Activated CD4-positive, alpha-beta T cell treated with anti-CD3 and anti-CD28 coated beads for 36 hours (primary cell): ENCODE measurements at places on chromosomes 3 and 15.

- no peak for DNase-seq
Observed at GRCh38 chr3:176219970-176220369, 977.3 kb downstream of the TBL1XR1 start.

DNA sequence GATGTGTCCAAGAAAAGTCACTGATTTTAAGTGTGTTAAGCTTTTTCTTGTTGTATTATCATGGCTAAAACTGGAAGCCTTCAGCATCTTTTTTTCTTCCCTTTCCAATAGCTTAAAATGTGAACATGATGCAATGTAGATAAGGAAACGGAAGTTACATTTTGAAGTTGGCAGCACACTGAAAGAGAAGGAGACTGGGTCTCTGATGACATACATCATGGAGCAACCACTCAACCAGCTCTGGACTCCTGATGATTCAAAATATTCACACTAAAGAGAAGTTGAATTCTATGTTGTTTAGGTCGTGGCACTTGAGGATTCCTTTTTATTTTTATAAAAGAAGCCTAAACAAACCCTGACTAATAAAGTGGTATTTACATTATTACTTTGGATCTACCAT is 488.3 kb upstream of the ALCAM start:
- DNase-seq: no peak

GRCh38 chr3:156535162-156535627 is 19.7 kb downstream of the SSR3 start:
- DNase-seq: peak; percentile 58

DNA sequence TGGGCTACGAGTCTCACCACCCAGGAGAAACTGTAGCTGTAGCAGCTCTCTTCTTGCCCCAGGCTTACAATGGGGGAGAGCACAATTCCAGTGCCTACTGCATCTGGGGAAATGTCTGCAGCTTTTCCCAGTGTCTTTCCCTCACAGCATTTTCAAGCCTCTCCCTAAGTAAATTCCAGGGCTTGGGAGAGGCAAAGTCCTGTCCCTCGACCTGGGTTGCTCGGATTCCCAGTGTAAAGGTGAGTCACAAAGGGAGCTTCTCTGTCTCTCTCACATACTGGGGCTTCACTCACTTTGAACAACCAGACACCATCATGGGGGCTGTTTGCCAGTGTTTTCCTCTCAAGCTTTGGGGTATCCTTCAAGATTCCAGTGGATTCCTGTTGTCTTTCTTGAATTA is 689.4 kb upstream of the NAALADL2 start:
- no peak for DNase-seq

DNA sequence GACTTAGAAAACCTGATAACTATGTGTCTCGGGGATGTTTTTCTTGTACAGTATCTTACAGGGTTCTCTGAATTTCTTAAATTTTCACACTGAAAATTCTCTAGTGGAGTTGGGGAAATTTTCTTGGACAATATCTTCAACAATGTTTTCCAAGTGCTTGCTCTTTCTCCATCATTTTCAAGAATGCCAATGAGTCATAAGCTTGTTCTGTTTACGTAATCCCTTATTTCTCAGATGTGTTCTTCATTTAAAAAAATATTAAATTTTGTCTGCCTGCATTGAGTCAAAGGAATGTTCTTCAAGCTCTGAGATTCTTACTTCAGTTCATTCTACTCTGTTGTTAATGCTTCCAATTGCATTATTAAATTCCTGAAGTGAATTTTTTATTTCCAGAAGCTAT is 21.9 kb upstream of the PLSCR2 start:
- DNase-seq: no peak

DNA sequence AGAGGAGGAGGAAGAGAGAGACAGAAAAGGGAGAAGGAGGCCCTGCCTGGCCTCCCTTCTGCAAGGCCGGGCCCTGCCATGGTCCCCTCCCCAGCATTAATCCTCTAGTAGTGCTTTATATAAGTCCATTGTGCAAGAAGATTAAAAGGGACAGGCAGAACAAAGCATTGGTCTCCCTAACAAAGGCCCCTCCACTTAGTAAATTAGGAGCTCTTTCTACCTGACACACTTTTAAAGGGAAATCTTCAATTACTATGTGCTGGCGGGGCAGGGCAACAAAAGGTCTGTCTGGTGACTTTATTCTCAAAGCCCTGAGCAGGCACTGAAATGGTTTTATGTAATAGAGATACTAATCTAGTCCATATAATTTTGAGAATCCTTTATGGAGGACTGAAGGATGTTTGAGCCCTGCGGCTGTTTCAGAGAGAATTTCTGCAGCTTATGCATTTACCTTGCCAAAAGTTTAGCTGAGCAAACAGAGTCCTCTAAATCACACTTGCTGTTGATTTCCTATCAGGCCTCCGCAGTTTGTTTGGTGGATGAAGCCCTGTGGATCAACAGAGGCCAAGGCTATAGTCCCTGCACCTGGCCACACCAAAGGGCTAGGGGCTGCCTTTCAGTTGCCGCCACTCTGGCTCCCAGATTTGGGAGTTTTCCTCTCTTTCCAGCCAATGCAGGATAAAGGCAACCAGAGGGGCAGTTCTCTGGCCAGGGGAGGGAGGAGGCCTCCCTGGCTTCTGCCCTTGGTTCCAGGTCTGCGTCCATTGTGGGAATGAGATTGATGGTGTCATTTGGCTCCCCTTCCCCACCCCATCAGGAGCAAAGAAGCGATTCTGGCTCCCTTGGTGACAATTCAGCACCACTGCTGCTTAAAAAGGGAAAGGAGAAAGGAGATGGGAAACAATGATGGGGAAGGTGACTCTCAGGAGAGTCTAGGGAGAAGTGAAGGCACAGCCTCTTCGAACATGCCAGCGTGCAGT is 148.0 kb downstream of the MEGF11 start:
- no peak for DNase-seq

DNA sequence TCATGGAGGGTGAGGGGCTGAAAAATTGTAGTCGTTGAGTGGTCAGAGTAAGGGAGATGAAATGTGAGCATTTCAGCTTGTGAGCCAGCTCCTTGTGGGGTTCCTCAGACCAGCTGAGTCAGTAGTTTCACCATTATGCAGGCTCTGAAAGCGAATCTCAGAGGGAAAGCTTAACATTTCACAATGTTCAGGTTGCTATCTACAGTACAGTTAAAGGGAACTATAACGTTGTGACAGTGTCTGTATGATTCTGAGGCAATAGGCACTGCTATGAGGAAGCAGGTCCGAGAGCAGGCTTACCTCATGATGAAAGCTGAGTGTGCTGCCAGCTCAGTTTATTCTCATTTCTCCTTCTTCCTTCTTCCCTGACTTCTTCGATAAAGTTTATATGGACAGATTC is 469.6 kb downstream of the EDEM1 start:
- DNase-seq: no peak

- DNase-seq: no peak
Observed at GRCh38 chr3:187648177-187648576, 22.0 kb downstream of the SST start.

DNA sequence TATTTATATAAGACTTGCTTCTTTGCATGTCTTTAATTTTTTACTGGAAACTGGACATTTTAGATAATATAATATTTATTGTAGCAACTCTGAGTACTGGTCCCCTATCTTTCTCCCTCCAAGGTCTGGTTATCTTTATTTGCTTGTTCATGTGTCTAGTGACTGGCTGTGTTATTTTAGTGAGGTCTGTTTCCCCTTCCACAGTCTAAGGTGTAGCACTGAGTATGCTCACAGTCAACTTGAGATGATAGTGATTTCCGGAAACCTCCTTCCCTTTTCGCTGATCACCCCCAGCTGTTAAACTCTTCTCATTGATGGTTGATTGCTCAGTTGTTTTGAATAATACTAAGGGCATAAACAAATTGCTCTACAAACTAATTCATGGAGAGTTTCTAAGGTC is 37.0 kb downstream of the PCNP start:
- no peak for DNase-seq

DNA sequence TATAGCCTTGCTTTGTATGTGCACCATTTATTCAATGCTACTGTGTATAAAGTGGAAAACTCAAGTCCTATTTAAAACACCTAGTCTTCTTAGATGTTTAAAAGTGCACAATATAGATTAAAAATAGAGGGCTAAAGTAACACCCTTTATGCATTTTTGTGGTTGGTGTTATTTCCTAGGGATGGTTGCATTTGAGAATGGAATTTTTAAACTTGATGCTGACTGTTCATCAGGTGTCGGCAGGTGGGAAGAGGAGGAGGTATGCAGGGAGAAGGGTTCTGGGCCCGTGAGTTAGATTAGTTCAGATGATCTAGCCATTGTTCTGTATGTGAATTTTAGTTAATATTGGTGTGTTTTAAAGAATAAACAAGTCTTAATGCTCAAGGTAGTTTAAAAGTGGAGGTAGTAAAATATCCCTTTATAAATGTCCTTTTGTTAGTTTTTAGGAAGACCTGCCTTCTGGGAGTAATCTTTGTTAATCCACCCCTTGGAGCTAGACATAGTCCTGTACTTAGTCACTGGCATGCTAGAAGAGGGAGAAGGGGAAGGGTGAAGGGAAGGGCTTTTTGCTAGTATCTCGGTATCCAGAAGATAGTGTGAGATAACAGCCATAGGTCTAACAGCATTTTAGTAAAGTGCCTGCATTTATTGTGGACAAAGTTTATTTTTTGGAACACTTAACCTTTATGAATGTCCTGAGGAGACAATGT is 8.1 kb upstream of the SRPRB start:
- no peak for DNase-seq

DNA sequence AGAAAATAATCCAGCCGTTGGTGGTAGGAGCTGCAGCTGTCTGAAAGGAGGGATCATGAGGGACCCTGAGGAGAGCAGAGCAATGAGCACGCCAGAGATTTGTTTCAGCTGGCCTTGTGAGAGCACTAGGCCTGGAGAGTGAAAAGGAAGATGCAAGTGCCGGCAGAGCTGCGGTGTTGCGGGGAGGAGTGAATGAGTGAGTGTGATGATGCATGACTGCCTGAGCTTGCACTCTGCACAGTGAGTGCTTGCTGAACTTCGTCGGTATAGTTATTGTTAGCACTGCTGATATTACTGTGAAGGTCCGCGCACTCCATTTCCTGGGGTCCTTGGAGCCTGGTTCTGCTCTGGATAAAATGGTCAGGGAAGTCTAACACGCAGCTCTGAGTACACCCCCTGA is 23.2 kb downstream of the EIF1B start:
- DNase-seq: no peak

DNA sequence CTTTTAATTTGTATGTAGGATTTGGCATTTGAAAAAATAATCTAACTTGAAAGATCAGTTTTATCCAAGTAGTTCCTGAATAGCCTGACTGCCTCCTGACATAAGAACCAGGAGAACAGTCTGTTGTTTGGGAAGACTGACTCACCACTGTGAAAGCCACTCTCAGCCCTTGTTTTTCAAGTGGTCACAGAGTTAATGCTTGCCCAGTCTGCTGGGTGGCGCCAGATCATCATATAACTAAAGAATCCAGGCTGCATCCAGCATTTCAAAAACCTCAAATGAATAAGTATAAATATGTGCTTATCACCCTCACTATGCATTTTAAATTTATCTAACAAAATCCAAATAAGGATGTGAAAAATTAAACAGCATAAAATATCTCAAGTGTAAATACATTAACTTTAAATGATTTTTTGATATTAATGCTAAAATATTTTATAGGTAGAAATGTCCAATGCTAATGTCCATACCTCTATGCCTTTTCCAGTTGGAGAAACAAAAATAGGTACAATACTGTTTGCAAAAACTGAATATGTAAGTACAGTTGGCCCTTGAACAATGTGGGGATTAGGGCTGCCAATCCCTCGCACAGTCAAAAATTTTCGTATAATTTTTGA is 26.9 kb upstream of the ZBBX start:
- peak; percentile 28 for DNase-seq

- no peak for DNase-seq
Observed at GRCh38 chr3:23798876-23799275, 6.9 kb upstream of the UBE2E1 start.

- DNase-seq: no peak
Observed at GRCh38 chr15:47383102-47383501, 334.2 kb upstream of the SEMA6D start.

DNA sequence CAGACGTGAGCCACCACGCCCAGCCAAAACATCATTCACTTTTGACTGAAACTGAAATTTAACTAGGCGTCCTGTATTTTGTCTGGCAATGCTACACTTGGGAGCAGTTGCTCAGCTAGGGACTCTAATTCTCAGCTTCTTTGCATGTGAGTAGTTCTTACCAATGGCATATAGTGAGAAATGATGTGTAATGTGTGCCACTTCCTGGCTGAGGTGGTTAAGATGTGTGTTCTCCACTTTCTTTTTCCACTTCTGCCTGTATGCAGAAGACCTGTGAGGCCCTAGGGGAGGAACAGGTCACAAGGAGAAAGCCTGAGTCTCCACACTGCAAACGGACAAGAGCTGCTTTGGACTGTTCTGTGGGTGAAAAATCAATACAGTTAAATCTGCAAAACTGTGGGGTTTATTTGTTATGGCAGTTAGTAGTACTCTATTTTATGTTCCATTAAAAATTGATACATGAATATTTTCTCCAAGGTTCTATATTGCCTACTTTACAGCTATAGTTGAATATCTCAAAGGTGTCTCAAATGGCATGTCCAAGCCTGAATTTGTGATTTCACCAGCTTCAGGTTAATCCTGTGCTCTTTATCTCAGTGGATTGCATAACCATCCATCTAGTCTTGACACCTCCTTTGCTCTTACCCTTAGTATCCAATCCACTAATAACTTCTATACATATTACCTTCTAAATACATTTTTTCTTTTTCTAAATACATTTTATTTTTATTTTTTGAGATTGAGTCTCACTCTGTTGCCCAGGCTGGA is 59.3 kb downstream of the NR1D2 start:
- DNase-seq: peak; percentile 55
